ENCODE measurements at places on chromosomes 3 and 15.

DNA sequence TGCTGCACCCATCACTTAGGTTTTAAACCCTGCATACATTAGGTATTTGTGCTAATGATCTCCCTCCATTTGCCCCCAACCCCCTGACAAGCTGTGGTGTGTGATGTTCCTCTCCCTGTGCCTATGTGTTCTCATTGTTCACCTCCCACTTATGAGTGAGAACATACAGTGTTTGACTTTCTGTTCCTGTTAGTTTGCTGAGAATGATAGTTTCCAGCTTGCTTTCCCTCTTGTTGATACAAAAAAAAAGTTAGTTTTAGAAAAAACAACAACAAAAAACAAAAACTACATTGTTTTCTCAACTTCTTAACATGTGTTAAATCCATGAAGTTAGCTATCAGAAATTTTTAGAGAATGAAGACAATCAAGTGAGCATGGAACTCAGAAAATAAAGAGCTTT is 953.0 kb downstream of the VGLL3 start:
- DNase-seq = no peak

- DNase-seq = no peak
These were observed 419.7 kb downstream of the ZBTB20 start for GRCh38 chr3:114727373-114727772.

GRCh38 chr3:114454551-114455251 is 160.9 kb downstream of the TIGIT start:
- DNase-seq = no peak

- DNase-seq = no peak
These were observed 150.9 kb downstream of the IMPG2 start for GRCh38 chr3:101169516-101169915.

GRCh38 chr3:109994853-109995252 is 657.5 kb upstream of the DPPA4 start:
- no peak for DNase-seq

DNA sequence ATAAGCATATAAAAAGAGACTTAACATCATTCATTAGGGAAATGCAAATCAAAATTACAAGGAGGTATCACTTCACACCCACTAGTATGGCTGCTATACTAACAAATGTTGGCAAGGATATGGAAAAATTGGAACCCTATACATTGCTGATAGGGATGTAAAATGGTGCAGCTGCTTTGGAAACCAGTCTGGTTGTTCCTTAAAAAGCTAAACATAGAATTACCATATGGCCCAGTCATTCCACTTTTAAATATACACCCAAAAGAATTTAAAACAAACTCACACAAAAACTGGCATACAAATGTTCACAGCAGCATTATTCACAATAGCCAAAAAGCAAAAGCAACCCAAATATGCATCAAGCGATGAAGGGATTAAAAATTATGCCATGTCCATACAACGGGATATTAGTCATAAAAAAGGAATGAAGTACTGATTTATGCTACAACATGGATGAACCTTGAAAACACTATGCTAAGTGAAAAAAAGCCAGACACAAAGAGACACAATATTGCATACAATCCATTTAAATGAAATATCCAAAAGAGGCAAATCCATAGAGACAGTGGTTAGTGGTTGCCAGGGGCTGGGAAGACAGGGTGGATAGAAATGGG is 118.3 kb downstream of the OSBPL10 start:
- DNase-seq = peak; percentile 15

DNA sequence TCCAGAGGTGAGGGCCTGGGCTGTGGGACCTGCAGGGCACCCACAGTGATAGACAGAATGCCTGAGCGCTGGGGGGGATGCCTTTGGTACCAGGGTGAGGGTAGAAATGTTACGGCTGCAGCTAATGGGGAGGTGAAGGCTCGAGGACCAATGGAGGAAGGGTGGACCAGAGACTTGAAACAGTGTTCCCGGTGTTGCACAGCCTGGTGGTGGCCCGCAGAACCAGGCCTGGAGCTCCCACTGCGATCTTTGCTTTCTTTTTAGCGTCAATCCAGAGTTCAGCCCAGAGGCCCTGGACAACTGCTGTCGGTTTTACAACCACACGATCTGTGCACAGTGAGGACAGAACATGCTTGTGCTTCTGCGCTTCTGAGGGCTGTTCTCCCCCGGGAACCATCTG is 36.8 kb upstream of the PDE8A start:
- DNase-seq = no peak

DNA sequence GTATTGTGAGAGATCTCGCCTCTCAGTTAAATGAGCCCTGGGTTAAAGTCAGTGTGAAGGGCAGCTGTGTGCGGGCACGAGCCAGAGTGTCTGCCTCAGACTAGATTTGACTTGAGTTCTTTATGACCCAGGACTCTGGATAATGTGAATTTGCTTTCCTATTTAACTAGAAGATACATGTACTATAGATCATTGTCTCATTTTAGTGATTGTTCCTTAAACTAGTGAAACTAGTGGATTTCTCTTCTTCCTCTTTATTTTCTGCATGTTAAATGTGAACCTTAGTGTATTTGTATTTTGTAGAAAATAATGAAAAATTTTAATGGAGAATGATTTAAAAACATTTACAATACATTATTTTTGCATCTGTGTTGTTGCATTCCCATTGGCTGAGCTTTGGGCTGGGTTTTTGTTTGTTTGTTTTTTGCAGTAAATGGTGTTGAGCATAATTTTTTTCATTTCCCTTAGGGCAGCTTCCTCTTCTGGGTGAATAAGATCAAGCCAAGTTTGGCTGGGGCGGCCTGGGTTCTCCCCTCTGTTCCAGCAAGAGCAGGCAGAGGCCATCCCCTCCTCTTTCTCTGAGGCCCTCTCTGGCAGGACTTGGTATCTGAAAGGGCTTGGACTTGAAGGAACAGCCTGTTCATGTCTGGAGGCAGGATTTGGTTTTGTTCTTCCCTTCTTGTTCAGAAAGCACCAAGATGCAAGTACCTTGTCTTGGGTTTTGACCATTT is 15.0 kb downstream of the GCSAM start:
- DNase-seq = no peak

DNA sequence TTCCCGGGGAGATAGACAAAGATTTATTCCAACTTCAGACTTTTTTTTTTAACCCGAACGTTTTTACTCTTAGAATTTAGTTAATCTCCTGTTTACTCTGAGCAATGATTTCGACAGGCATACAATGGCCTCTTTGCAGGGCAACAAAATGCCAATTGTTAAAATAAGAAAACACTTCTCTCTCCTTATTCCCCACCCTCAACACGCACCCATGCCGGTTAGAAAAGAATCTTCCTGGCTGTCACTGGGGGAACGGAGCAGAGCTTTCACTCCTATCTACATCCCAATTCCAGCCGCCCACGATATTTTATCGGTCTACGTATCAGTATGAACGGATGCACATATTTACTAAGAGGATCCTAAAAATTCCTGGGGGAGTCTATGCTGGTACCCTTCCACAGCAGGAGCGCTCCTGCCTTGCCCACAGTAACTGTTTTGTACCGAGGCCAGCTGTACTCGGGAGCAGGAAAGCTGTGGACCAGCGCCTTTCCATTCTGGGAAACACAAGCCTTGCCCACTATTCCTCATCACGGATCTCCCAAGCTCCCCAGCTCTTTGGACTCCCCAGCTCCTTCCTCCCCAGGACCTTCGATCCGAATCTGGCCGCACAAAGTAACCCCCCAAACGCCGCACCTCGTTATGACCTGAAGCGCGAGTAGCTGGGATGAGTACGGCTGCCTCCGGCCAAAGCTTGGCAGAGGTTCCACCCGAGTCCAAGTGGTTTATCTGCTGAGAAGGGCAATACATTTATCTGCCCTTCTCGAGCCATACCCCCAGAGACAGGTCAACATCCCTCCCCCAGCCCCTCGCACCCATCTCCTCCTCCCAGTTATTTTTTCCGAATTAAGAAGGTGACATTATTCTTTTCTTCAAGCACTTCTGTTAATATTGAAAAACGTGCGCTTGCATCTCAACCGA is 2.2 kb upstream of the FOXB1 start:
- no peak for DNase-seq

DNA sequence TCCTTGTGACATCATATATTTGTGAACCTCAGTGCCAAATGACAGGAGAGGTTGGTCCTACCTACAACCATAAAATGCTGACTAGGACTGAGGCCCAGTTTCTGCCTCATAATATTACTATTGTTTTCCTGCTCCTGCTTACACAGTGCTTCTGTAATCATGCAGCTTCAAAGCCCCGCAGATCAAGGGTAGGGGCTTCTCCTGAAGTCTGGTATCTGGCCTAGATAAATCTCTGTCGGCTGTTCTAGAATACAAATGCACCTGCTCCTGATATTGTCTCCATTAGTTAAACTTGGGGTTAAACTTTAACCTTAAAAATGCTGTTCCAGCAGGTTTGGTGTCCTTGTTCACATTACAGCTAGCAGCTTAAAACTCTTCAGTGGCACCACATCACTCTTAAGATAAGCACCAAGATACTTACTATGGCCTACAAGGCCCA is 552.4 kb downstream of the TUSC7 start:
- DNase-seq = no peak

GRCh38 chr3:101851072-101851770 is 1.9 kb downstream of the NFKBIZ start:
- peak; percentile 40 for DNase-seq

GRCh38 chr3:197417441-197417840 is 119.0 kb upstream of the DLG1 start:
- DNase-seq = peak; percentile 41

GRCh38 chr3:112136959-112137693 is 4.1 kb upstream of the GCSAM start:
- peak; percentile 73 for DNase-seq

GRCh38 chr3:31701286-31701685 is 168.6 kb downstream of the STT3B start:
- DNase-seq = no peak

GRCh38 chr15:89664441-89665350 is 9.4 kb upstream of the KIF7 start:
- no peak for DNase-seq

- DNase-seq = no peak
These were observed 58.6 kb downstream of the MB21D2 start for GRCh38 chr3:192858849-192859585.

DNA sequence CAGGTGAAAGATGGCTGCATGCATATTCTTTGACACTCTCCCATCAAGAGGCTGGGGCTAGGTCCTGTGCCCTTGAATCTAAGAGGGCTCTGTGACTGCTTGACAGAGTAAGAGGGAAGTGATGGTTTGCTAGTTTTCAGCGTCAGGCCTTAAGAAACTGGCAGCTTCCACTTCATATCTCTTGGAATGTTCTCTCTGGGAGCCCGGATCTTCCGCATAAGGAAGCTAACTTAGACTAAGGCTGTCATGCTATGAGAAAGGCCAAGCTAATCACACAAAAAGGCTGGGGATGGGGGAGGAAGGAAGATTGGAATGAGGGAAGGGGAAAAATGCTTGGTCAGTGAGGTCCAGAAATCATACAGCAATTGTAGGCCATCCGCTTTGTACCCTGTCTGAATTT is 50.0 kb downstream of the MB21D2 start:
- DNase-seq = no peak

GRCh38 chr3:26712211-26713026 is 89.8 kb downstream of the LRRC3B start:
- DNase-seq = peak; percentile 33

DNA sequence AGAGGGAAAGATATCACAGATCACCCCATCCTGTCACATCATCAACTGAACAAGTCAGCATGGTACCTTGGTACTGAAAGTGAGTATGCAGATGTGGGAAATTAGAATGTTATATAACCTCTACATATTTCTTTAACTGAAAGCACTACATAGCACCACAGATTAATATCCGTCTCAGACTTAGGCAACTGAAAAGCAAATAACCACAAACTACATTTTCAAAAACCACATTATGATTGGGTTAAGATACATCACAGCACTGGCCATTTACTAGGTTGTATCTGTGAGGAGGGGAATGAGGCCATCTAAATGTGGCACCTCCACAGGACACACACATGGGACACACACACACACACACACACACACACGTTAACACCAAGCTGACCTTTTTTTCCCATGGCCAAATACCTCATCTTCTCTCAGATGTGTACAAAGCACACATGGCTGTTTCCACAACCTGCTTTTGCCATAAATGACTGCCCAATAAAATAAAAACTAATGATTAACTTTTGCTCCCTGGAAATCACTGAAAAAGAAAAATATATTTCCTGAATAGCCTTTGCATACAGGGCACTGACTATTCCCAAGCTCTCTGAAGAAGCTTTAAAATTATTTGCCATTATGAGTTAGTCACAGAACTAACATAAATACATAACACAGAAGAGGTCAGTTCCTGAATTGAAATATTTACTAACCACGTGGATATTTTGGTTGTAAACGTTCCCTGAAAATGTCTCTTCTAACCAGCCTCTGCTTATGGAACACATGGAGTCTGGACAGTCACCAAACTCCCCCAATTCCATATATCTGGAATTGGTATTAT is 60.1 kb downstream of the SUMF1 start:
- DNase-seq = no peak

- DNase-seq = peak; percentile 33
These were observed 180.2 kb upstream of the TTC14 start for GRCh38 chr3:180421721-180422120.

- DNase-seq = no peak
These were observed 90.6 kb downstream of the RSL24D1 start for GRCh38 chr15:55106155-55106554.

- DNase-seq = no peak
These were observed 14.3 kb downstream of the ZBTB38 start for GRCh38 chr3:141382571-141382970.

DNA sequence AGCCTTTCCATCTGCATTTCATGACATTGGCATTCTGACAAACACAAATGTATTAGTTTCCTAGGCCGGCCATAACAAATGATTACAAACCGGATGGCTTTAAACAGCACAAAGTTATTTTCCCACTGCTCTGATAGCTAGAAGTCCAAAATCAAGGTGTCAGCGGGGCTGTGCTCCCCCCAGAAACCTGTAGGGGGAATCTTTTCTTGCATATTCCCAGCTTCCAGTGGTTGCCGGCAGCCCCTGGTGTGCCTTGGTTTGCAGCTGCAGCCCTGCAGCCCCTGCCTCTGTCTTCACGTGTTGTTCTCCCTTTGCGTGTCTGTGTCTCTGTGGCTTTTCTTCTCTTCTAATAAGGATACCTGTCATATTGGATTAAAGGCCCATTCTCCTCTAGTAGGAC is 79.0 kb upstream of the CDV3 start:
- DNase-seq = peak; percentile 60

All from choroid plexus epithelial cell (primary cell).